Fibroblast of skin of abdomen (primary cell): ENCODE measurements at places on chromosomes 5 and 9.

GRCh38 chr5:74162524-74162923 lies 478.0 kb downstream of the ENC1 start:
- DNase-seq, result no peak

- no peak for DNase-seq
Measured at GRCh38 chr5:152185547-152186245, 219.4 kb downstream of the NMUR2 start.

DNA sequence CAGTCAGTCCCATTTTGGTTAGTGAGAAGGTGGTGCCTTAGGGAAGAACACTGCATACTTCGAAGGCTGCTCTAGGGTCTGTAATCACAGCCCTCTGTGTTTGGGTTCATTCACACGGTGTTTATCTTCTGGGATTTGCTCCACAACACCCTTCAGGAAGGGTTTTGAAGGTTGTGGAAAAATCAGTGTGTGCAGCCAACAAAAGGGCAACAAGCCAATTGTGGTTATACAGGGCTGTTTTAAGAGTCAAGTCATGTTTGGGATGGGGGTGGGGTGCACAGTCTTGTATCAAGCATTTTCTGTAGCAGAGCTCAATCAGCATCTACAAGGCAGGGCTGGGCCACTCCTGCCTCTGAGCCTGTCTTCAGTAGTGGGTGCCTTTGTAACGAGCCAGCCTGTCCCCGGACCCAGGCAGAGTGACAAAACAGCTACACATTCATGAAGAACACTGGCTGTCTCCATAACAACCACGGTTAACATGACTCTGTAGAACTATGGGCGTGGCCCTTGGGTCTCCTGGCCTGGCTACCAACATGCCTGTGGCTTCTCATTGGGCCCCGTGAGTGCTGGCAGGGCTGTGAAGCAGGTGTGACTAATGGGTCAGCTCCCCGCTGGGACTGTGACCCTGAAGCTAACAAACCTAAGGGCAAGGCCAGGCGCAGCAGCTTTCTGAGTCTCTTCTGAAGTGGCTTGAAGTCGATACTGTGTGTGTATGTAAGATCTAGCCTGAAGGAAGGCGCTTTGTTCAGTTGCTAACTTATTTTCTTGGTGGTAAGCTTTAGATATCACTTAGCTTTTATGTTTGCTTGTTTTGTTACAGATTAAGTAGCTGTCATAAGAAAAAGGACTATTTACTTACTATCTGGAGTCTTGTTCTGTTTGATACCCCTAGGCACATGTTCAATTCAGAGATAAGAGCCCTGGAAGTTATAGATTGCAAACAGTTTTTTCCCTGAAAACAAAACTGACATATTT lies 27.9 kb upstream of the GOLM1 start:
- peak; percentile 81 for DNase-seq

- peak; percentile 28 for DNase-seq
Measured at GRCh38 chr5:176596689-176597416, 13.1 kb downstream of the GPRIN1 start.

DNA sequence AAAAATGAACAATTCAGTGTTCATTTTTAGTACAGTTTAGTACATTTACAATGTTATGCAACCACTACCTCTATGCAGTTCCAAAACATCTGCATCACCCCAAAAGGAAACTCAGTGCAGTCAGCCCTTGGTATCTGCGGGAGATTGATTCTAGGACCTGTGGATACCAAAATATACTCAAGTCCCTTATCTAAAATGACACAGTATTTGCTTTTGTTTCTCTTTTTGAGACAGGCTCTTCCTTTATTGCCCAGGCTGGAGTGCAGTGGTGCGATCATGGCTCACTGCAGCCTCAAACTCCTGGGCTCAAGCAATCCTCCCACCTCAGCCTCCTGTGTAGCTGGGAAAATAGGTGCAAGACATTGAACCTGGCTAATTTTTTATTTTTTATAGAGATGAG lies 114.0 kb downstream of the PIP5K1B start:
- DNase-seq, result no peak

DNA sequence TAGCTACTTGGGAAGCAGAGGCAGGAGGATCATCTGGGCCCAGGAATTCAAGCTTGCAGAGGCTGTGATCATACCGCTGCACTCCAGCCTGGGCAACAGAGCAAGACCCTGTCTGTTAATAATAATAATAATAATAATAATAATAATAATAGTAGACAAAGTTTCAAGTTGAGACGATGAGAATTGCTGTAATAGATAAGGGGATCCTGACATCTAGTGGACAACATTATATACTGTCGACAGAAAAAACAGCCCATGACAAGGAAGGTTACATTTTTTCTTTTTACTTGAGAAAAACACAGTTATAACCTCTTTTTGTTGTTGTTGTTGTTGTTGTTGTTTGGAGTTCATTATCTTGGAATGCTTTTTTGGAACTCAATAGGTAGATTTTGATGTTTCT lies 35.3 kb downstream of the NDFIP1 start:
- peak; percentile 29 for DNase-seq

DNA sequence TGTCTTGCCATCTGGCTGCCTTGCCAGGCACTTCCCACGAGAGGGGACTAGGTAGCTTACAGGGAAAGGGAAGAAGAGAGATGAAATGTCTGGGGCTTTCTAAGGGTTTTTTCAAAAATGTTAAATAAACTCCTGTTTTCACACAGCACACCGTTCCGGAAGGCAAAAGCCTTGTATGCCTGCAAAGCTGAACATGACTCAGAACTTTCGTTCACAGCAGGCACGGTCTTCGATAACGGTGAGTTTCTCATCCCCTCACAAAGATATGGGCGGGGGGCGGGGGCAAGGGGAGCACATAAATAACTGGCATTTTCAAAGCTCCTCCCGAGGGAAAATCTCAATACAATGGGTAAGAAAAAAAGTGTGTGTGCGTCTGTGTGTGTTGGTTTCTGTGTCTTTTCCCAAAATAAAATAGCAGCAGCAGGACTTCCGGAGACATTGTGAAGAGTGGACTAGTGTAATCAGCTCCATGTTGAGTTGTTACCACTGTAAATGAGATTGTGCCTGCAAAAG lies 189.6 kb downstream of the NR3C1 start:
- DNase-seq, result no peak

DNA sequence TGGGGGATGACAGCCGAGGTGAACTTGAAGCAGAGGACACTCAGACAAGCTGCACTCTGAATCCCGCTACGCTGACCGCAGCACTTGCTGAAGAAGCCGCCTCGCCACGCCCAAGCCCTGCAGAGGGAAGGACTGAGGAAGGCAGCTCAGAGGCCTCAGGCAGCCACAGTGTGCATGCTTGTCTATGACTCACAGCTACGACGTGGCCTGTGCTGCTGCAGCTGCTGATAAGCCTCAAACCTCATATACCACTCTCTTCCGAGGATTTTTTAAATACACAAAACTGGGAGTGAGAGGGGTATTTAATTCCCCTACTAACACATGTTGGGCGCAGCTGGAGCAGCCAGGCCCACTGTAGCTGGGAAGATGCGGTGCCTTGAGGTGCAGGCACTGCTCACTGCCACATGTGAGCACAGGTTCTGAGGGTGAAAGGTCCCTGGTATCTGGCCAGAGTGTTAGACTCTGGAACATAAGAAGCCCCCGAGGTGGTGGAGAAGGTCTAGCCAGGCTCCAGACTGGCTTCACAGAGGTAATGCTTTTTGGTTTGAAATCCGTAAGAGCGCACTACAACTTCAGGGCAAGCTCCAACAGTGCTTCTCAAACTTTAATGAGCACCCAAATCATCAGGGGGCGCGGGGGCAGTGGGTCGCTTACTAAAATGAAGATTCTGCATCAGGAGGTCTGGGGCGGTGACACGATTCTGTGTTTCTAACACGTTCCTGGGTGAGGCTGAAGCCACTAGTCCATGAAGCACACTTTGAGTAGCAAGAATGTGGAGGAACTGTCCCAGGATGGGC lies 196.8 kb downstream of the AUH start:
- DNase-seq, result peak; percentile 95

- DNase-seq, result peak; percentile 58
Measured at GRCh38 chr9:79684711-79685575, 113.2 kb downstream of the TLE4 start.

DNA sequence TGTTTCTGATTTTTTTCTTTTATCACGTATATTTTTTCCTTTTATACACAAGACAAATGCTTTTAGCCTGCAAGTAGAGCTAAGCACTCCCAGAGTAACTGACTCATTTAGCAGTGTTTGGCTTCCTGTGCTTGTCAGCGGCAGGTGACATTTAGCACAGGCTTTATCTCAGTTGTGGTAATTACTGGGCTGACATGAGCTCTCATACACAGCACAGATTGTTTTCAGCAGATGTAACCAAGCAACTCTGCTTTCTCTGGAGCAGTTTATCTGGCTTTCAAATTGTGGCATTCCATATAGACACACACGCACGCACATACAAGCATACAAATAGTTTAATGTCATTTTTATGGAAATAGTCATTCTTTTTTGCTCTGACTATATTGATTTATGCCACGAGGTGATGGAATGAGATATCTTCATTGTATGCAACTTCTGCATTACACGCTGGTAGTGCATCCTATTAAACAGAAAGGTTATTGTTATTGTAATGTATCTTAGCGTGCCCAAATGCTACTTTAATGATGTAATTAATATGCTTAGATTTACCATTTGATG lies 379.0 kb upstream of the GRAMD2B start:
- peak; percentile 83 for DNase-seq

DNA sequence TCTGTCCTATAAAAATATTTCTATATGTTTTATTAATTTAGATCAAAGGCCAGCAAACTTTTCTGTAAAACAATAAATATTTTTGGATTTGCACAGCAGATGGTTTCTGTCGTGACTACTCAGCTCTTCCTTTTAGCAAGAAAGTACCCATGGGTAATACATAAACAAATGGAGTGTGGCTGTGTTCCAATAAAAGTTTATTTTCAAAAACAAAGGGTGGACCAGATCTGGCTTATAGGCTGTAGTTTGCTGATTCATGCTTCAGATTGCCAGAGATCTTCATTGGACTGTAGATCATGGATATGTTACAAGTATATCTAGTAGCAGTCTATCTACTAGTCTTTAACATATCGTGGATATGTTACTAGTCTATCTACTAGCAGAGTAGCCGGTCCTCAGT lies 590.5 kb downstream of the CSNK1G3 start:
- no peak for DNase-seq

- DNase-seq, result peak; percentile 43
Measured at GRCh38 chr5:98292496-98292895, 481.0 kb upstream of the RGMB start.

DNA sequence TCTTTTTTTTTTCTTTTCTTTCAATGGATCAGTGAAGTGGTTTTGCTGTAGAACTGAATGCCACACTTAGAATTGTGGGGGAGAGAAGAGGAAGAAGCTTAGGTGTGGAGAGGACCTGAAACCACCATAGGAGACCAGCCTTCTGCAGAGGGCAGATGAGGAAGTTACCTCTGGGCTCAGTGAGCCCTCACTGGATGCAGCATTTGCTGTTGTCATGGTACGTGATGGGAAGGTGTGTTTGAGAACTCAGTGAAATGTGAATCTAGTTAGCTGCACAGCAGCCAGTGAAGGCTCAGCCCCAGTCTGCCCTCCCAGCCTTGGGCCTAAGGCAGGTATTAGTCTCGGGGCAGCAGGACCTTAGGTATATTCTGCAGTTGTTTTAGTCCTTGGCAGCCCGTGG lies 17.5 kb downstream of the CYFIP2 start:
- no peak for DNase-seq

DNA sequence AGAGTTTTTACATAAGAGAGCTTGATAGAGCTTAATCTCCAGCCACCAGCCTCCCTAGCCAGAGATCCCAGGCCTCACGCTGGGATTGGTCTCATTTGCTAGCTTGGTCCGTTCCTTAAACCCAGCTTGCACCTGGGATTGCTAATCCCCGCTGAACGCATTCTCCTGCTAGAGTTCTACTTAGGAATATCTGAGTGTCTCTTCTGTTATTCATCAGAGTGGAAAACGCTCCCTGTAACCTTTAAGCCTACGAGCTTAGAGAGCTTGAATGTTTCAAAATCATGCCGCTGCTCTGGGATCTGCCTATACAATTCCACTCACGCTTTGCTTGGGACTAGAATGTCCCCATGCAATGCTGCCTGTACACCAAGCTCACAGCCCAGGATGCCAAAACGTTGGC lies 201.8 kb downstream of the NSG2 start:
- DNase-seq, result no peak

DNA sequence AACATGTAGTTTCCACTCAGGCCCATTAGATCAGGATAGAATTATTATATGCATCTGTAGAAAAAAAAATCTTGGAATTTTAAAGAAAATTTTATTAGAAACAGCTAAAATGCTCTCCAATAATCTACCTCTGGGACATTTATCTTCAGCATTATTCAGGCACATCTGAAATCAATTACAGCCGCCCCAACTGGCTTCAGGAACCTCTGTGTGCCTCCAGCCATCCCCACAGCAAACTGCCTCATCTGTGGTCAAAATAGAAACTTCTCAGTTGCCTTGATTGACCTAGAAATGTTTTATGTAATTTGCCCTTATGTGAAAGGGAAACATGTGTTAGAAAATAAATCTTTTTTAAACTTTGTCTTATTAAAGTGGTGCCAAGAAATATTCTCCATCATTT lies 120.1 kb upstream of the LPAR1 start:
- DNase-seq, result peak; percentile 83

GRCh38 chr5:56993241-56993640 lies 41.3 kb upstream of the MIER3 start:
- no peak for DNase-seq

DNA sequence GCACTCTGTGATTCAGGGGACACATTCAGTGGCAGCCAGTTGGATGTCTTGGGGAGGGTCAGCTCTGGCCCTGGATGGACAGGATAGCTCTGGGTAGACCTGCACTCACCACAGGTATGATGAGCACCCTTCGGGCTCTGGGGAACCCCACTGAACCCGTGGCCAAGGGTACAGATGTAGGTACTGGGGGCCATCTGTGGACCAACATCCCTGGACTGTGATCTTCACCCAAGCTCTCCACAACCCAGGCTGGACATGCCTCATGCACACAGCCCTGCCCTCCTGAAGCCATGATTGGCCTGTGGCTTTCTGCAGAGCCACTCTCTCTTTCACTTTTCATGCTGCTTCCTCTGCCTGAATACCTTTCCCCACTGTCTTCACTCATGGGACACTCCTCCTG lies 15.6 kb upstream of the ACSL6 start:
- no peak for DNase-seq

GRCh38 chr9:6870650-6871477 lies 113.1 kb downstream of the KDM4C start:
- no peak for DNase-seq

- DNase-seq, result no peak
Measured at GRCh38 chr5:87541676-87542075, 128.9 kb upstream of the CCNH start.

DNA sequence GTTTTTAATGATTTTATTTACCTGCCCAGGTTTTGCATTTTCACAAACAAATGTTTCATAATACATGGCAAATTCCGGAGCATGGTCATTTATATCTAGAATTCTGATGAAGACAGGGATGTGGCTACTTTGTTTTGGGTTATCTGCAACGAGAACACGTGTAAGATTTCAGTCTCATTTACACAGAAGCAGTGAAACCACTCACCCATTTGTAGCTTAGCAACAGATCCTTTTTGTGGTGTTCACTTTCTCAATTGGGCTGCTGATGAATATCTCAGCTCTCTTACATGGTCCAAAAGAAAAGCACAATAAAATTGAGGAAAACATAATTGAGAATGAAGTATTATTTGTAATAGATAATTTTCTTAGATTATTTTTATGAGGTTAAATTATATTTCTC lies 148.6 kb downstream of the CDH9 start:
- DNase-seq, result no peak

GRCh38 chr5:159864885-159865691 lies 51.2 kb upstream of the ADRA1B start:
- peak; percentile 76 for DNase-seq

GRCh38 chr5:44952376-44952775 lies 143.6 kb downstream of the MRPS30 start:
- DNase-seq, result peak; percentile 44

- DNase-seq, result peak; percentile 72
Measured at GRCh38 chr5:73591698-73592501, 26.4 kb downstream of the UTP15 start.
